ENCODE measurements at places on chromosomes 16 and 17.

GRCh38 chr17:19292377-19292711, 55.2 kb downstream of the EPN2 start:
- DNase-seq = no peak

- no peak for DNase-seq
These were observed 27.1 kb downstream of the CDRT4 start for GRCh38 chr17:15440347-15440746.

DNA sequence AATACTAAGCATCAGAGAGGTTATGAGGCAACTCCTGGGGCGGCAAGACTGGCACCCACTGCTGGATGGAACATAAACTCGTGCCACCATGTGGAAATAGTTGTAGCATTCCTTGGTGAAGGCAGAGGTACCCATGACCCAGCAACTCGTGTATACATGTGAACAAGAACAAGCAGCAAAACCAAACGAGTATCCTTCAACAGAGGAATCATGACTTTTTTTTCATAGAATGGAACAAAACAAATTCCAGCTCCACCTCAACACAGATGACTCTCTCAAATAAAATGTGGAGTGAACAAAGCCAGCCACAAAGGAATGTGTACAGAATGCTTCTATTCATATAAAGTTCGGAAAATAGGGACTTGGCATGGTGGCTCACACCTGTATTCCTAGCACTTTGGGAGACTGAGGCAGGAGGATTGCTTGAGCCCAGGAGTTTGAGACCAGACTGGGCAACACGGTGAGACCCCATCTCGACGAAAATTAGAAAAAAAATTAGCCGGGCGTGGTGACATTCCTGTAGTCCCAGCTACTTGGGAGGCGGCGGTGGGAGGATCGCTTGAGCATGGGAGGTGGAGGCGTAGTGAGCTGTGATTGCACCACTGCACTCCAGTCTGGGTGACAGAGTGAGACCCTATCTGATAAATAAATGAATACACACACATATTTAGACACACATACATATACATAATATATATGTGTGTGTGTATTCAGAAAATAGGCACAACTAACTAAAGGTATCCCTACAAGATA, 35.3 kb downstream of the B9D1 start:
- peak; percentile 88 for DNase-seq

DNA sequence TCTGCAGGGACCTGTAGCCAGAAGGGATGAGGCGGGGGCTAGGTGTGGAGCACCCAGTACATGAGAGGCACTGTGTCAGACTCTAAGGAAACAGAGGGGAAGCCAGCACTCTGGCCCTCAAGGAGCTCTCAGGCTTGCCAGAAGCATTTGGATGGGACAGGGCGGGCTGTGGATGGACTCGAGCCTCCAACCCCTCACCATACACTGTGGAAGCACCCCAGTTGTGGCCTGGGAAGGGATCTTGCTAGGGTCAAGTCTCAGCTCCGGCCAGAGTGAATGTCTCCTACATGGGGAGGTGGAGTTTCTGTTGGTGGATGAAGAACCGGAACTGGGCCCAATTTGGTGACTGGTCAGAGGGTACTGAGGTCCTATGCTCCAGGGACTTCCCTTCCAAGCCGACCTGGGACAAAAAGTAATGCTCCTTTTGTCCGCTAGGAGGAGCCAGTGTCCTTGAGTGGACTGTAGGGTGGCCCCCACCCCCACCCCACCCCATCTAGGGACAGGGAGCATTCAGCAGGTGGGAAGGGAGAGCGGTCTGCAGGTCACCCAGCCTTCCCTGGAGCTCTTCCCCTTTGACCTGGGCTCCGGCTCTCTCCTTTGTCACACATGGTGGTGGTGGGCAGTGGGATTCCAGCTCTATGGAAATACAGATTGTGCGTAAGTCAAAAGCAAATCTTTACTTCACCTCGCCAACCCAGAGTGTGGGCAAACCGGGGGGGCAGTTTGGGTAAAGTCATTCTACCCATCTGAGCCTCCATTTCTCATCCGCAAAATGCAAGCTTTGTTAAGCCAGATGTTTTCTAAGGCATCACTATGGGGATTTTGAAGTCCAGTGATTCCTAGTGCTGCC, 20.4 kb upstream of the PHB1 start:
- peak; percentile 45 for DNase-seq

- peak; percentile 84 for DNase-seq
These were observed 9.5 kb upstream of the KSR1 start for GRCh38 chr17:27446569-27447301.

DNA sequence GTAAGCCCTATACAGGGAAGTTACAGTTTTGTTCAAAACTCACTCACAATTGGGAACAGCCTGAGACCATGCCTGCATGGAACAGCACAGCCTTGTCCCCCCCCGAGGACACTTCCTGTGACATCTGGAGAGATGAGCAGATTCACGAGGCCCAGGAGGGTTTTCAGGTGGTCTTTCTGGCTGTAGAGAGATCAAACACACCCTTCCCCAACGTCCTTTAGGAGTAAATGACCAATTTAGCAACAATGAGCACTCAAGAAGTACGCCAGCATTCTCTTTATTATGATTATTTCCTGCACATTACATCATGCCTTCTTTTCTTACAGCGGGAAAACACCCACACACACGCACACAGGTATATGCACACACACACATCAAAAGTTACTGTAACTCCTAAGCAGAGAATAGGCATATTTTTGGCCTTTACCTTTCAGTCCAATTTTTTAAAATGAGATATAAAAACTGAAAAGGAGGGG, 39.0 kb downstream of the ADCY9 start:
- no peak for DNase-seq

GRCh38 chr17:69773081-69773480, 301.9 kb upstream of the KCNJ16 start:
- no peak for DNase-seq

- DNase-seq = no peak
These were observed 193.3 kb downstream of the IRX3 start for GRCh38 chr16:54093281-54093680.

DNA sequence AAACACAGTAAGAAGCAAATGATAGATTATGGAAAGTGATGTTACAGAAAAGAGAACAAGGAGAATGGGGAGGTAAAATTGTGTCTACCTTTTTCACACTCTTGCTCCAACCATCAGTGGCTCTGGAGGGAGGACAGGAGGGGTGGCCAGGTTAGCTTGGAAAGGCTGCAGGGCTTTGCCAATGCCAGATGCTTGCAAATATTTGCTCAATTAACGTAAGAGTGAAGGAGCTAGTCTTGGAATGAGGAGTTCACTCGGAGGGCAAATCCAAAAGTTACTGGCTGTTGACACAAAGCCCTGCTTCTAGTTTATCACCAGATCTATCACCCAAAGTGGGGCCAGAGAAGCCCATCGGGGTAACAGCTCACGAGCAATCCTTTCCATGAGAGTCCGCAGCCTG, 7.4 kb upstream of the TNRC6C start:
- DNase-seq = no peak

GRCh38 chr17:28405632-28406472, at the start of gene SLC46A1:
Gene SLC46A1 (minus strand): TSS chr17:28406212. CDS start chr17:28406114, 98 bp downstream.
- DNase-seq = no peak

DNA sequence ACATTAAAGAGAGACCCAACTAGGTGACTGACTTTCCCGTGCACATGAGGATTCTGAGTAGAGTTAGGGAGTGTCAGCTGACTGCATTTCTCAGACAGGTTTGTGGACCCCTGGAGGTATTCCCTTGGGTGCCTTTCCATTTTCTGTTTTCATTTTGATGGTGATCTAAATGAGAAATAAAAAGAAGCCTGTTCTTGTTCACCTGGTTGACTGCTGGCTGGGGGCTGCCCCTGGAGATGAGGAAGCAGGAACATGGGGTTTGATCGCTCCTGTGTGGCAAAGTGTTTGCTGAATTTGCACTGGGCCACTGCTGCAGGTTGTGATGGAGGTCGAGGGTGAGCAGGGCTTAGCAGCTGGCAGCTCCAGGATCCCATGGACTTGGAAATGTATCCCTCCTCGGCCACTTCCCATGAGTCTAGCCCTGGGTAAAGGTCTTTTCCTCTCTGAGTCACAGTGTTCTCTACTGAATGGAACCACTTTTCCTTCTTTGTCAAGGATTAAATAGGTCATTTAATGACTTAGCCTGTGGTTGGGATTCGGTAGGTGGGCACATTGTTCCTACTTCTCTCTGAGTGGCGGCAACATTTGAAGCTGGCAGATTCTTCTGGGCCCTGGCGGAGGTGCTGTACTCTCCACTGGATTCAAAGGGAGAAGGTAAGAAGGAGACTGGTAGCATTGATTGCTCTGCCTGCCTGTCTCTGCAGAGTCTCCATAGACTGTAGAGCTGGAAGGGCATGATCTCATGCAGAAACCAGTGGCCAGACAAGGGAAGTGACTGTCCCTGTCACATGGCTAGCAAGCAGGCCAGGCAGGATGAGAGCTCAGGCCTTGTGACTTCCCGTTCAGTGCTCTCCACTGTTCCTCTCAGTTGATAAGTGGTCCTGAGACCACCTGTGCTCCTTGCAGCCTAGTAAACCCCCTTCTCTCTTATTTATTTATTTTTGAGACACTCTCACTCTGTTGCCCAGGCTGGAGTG, 17.9 kb downstream of the SNX29 start:
- DNase-seq = no peak

GRCh38 chr17:28946239-28946638, 5.1 kb downstream of the PHF12 start:
- peak; percentile 60 for DNase-seq

GRCh38 chr16:30041841-30042240, 10.8 kb upstream of the TLCD3B start:
- peak; percentile 36 for DNase-seq

GRCh38 chr17:40460604-40460967, 17.3 kb downstream of the IGFBP4 start:
- no peak for DNase-seq

DNA sequence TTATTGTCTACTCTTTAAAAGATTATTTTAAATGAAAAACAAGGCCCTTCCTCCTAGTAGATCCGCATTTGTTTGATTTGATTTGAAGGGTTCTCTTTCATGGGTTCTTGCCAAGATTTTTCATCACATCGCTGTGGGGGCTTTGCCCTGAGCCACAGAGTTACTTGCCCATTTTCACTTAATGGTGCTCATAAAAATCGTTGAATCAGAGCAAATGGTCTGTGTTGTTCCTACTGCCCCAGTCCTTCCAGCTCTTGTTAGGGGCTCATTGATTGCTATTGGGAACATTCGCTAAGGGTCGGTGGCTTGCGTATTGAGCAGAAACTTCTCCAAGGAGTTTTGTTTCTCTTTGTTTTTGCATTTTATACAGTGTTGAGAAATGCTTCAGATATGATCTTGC, 1023.4 kb upstream of the CDH8 start:
- DNase-seq = no peak

DNA sequence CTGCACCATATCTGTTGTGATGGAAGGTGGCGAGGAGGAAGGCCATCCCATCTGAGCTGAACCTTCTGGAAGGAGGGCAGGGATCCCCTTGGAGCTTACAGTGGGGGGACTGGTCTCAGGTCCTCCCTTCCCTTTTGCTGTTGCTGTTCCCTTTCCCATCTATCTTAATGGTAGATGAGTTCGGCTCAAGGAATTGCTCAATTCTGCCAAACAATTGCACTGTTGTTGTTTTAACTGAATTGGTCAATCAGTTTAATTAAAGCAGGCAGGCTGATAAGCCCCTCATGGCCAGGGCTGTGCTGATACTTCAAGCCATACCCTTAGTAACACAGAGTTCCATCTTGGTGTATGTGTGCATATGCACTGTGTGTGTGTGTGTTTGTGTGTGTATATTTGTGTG, 220.4 kb upstream of the FOXF1 start:
- no peak for DNase-seq

- DNase-seq = peak; percentile 63
These were observed 34.8 kb downstream of the TIMM22 start for GRCh38 chr17:1031711-1032110.

- DNase-seq = no peak
These were observed 38.5 kb downstream of the RBFOX3 start for GRCh38 chr17:79572136-79572925.

GRCh38 chr16:4055748-4056147, 60.5 kb downstream of the ADCY9 start:
- no peak for DNase-seq

DNA sequence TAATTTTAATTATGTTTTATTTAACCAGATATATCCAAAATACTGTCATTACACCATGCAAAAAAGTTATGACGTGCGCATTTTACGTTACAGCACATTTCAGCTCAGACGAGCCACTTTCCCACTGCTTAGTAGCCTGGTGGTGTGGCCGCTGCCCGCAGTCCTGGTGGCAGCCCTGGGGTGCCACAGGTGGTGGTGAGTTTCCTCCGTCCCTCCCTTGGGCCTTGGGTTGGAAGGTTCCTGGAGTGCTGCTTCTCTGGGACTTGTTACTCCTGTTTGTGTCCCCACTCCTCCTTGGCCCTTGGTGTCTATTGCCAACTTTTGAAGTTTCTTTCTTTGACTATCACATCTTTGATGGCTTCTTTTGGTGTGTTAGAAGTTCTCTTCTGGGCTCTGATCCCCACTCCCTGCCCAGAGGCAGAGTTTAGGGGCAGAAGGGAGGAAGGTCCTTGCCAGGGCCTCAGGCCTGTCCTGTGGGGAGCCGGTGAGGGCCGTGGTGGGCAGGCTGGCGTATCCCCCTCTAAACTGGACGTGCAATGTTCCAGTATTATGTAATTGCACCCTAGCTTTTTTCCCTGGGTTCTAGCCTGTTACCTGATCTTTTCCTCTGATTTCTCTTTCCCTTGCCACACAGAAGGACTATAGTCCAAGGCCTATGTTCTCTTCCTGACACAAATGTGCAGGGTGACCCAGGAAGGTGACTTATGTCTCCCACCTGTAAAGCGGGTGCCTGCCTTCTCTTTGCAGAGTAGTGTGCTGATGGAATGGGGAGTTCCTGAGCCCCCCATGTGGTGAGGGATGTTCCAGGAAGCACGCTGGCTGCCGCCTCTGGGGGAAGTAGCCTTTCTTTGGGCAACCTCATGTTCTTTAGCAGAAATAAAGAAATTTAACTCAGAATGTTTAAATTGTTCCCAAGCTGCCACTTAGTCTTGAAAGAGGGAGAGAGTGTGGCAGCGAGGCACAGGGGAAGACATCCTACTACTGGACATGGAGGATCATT, 8.4 kb downstream of the MPRIP start:
- no peak for DNase-seq

DNA sequence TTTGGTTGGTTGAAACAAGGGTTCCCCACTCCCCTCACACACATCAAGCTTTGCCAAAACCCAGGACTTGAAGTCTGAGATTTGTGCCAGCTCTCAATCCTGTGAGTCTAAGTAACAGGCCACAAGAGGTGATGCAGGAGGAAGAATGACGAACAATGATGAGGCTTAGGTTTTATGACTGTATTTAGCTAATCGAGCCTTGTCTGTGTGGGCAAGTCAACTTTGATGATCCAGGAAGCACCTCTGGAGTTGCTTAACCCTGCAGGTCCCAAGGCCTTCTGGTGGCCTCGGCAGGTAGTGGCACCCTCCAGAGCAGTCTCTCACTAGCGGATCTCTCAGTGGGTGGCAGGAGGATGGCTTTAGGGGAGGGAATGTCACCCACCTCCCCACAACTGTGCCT, 28.7 kb downstream of the CDK5RAP3 start:
- DNase-seq = peak; percentile 40

- DNase-seq = no peak
These were observed 29.5 kb downstream of the METTL16 start for GRCh38 chr17:2482218-2482617.

GRCh38 chr17:30458371-30458770, 18.8 kb upstream of the GOSR1 start:
- DNase-seq = no peak

- peak; percentile 49 for DNase-seq
These were observed 242.0 kb downstream of the FTO start for GRCh38 chr16:53945996-53946395.

GRCh38 chr17:7325031-7325528, 4.1 kb downstream of the NEURL4 start:
- DNase-seq = no peak
